Posterior vena cava (tissue), 2 donors: ENCODE measurements at places on chromosomes 16 and 17.

DNA sequence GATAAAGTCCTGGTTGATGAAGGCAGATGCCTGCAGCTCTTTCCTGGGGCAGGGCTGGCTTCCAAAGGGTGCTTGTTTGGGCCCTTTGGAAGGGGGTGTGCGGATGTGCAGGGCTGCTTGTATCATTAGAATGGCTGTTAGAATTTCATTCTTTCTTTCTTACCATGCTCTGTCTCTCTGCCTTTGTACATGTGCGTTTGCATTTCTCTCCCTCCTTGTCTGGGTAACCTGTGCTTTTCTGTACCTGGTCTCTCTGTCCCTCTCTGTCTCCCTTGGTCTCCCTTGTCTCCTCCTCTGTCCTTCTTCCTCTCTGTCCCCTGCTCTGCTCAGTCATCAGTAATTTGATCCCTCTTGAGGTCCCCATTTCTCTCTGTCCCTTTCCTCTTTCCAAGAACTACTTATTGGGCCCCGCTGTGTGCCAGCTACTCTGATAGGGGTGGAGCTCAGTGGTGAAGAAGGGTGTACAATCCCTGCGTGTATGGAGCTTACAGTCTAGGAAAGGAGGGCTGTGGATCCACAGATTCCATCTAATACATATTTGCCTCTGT lies 69.3 kb downstream of the PLCG2 start:
- DNase-seq: no peak

- DNase-seq: peak; percentile 86
Observed at GRCh38 chr16:89924297-89924924, 1.3 kb downstream of the TUBB3 start.

- DNase-seq: no peak
Observed at GRCh38 chr16:2487903-2488531, 13.1 kb downstream of the TBC1D24 start.

DNA sequence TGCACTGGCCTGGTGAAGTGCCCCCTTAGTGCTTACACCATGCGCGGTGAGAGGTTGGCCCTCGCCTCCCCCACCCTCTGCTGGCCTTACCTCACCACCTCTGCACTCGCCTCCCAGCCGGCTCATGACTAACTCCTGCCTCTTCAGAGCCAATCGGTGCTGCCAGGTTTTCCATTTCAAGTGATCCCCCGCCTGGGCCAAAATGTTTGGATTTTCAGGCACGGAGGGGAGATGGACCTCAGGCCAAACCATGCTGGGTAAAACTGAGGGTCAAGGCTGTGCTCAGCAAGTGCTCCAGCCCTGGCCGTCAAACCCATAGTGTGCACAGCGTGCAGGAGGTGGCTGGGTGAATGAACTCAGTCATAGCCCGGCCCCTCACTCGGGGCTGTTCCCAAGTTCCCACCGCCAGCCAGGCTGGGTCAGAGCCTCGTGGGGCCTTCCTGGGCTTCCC lies 175.4 kb downstream of the SEC14L1 start:
- DNase-seq: peak; percentile 86

- DNase-seq: no peak
Observed at GRCh38 chr17:34758316-34758715, 178.9 kb downstream of the TMEM132E start.
